ENCODE measurements at places on chromosomes 7 and 10.

DNA sequence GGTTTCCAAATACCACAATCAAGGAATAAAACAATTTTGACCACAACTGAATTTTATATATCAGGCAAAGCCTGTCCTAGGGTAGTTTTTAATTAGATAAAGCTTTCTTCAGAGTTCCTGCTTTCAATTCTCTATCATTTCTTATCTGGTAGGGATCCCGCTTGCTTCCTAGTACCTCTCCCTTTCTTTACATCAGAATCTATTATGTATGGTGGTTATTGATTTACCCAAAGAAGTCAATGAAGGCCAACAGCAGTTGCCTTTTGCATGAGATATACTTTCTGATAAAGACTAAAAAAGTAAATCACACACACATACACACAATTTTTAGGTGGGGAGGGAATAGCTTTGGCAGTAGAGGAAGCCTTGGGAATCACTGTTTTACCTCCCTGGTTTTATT, 70.7 kb downstream of the HDAC9 start:
- DNase-seq, result no peak

DNA sequence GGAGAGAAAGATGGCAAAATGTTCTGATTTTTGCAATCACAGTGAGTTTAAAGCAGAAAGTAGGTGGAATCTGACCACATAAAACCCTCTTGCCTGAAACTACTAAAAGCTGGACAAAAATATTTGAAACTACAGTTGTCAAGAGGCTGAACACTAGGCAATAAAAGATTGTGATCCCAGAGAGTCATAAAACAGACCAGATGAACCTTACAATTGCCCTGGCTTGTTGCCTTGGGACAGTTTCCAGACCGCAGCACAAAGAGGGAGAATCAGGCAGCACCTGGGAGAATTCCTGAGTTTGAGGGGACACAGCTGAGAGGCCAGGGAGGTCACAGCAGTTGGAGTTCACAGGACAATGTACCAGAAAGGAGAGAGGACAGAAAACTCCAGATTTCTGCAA, 107.3 kb upstream of the NANOS1 start:
- no peak for DNase-seq

DNA sequence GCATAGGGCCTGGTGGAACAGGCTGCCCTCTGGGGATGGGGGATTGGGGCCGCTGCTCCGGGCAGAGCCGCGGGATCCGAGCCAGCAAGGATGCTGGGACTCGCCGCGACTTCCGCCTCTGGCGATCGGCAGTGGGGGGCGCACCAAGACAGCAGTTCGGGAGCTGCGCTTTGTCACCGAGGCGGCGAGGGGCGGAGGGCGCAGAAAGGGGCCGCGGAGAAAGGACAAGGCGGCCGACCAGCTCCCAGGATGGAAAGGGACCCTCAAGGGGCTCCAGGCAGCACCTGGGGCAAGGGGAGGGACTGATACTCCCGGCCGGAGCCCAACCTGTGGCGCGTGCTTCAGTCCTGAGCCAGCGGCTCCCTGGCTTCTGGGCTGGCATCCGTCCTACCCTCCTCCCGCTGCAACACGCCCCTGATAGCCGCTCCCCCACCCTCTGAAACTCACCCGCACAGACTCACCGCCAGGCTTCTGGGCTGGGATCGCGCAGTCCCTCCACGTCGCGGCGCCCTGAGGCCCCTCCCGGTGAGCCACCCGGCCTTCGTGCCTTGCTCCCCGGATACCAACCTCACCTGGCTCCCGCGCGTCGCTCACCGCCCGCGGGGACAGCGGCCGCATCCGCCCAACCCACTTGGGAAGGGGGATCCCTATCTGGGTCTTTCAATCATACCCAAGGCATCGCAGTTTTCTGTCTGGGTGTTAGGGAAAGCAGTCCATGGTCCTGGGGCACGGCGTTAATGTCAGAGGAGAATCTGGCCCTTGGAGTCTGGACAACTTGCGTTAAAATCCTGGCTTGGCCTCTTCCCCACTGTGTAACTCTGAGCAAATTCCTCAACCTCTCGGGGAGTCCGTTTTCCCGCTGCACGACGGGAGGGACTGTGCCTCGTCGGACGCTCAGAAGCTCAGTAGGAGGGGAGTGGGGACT, 7.0 kb upstream of the EVX1 start:
- DNase-seq, result peak; percentile 32

GRCh38 chr7:8561449-8561848, 128.0 kb downstream of the NXPH1 start:
- DNase-seq, result no peak

GRCh38 chr10:89384474-89385340, 6.9 kb downstream of the IFIT1B start:
- no peak for DNase-seq

DNA sequence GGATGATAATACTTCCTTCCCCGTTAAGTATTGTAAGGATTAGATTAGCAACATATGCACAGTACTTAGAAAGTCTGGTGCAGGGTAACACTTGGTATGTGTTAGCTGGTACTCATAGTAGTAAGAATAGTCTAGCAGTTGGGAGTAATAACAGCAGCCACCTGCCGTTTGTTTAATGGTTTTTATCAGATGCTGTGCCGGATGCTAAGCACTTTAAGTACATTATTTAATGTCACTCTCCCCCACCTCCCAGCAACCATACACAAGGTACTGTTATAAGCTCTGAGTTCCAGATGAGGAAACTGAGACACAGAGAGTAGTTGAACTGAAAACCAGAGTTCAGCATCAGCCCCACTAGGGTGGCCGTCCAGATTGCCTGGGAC, 60.1 kb downstream of the ZMIZ1 start:
- peak; percentile 36 for DNase-seq

GRCh38 chr10:44341886-44342285, 43.0 kb downstream of the CXCL12 start:
- DNase-seq, result no peak

GRCh38 chr10:21516242-21517131, 9.0 kb downstream of the SKIDA1 start:
- DNase-seq, result peak; percentile 52

- no peak for DNase-seq
Measured at GRCh38 chr10:43386981-43387677, 15.7 kb downstream of the FXYD4 start.

DNA sequence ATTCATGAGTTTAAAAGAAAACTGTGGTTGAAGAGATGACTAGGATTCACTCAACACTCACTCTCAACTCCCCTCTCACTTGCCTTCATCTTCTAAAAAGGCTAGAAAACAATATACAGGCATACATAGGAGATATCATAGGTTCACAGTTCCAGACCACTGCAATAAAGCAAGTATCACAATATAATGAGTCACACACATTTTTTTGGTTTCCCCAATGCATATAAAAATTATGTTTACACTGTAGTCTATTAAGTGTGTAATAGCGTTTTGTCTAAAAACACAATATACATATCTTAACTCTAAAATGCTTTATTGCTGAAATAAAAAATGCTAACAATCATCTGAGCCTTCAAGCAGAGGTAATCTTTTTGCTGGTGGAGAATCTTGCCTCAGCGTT, 104.9 kb upstream of the PDE1C start:
- DNase-seq, result no peak

- DNase-seq, result no peak
Measured at GRCh38 chr7:149620961-149621360, 123.4 kb upstream of the ZNF746 start.

GRCh38 chr7:42108803-42109528, 128.0 kb downstream of the GLI3 start:
- DNase-seq, result no peak

DNA sequence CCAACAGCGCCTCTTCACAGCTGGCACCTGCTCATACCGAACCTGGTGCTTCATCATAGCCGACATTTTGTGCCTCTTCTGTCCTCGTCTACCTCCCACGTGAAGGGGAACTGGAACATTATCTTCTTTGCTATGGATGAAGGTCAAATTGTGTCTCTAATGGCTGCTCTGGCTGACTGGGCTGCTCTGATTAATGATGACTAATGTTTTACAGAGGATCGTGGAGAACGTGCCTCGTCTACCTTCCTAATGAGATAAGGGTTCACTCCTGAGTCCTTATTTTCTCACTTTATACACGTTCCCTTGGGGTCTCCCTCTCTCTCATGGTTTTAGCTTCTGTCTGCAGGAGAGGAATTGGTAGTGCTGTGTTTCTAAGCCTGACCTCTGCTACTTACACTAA, 420.3 kb downstream of the PHTF2 start:
- DNase-seq, result no peak

GRCh38 chr7:112383671-112384417, 66.4 kb upstream of the IFRD1 start:
- peak; percentile 33 for DNase-seq

DNA sequence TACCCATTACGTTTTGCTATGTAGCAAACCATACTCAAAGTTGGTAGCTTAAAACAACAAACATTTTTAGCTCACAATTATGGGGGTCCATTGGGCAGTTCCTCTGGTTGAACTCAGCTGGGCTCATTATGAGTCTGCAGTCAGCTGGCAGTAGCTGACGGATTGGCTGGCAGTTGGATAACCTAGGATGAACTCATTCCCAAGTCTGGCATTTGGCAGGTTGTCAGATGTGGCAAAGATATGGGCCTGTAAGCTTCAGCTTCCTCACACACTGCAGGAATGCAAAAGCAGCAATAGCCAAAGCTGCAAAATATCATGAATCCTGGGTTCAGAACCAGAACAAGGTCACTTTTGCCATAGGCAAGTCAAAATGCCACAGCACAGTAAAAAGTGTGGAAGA, 412.2 kb upstream of the SORCS1 start:
- DNase-seq, result peak; percentile 32

- no peak for DNase-seq
Measured at GRCh38 chr10:33542752-33543505, 208.5 kb upstream of the NRP1 start.

GRCh38 chr10:130542761-130543160, 406.6 kb downstream of the GLRX3 start:
- no peak for DNase-seq

- no peak for DNase-seq
Measured at GRCh38 chr10:35726846-35727245, 84.8 kb upstream of the FZD8 start.

GRCh38 chr7:141701489-141702046, 398 bp downstream of the DENND11 start:
- DNase-seq, result no peak

- DNase-seq, result no peak
Measured at GRCh38 chr7:135966341-135967043, 10.7 kb downstream of the MTPN start.

DNA sequence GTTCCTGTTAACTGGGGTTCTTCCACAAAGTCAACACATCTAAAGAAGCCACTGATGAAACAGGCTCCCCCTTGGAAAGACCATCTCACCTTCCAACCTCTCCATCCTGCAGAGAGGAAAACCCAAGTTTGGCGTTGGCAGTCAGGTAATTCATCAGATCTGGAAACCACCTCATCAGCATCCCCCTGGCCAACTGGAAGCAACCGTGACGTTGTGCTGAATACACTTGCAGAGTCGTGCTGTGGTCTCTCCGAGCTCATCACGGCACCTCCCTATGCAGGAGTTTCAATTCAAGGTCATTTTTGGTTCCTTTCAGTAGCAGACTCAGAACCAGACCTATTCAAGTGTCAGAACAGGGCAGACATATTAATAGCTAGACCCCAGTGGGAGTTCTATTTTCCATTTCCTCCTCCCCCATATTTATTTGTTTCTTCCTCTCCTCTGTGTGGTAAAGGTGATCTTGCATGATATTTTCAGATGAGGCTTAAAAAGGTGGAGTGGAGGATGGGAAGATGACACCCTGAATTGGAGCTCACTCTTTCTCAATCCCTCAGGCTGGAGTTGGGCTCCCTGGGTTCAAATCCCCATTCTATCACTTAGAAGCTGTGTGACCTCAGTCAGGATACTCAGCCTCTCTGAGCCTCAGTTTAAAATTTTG, 149.1 kb upstream of the ADO start:
- no peak for DNase-seq

DNA sequence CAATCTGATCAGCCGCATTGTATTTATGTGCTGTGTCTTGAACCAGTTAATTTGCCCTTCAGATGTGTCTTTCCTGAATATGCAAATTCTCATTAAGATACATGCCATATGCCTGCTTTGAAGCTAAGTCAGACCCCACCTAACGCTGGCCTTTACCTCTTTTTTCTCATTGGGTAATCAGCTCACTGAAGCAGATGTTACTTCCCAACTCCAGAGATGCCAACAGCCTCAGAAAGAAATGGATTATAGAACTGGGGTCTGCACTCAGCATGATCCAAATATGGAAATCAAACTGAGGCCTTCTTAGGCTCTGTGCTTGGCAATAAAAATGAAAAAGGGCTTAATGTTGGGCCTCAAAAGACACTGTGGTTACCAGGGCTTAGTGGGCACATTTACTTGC, 113.9 kb downstream of the FZD1 start:
- no peak for DNase-seq

- no peak for DNase-seq
Measured at GRCh38 chr7:24038993-24039392, 245.0 kb upstream of the NPY start.

GRCh38 chr10:87733081-87733480, 73.4 kb downstream of the PAPSS2 start:
- no peak for DNase-seq

DNA sequence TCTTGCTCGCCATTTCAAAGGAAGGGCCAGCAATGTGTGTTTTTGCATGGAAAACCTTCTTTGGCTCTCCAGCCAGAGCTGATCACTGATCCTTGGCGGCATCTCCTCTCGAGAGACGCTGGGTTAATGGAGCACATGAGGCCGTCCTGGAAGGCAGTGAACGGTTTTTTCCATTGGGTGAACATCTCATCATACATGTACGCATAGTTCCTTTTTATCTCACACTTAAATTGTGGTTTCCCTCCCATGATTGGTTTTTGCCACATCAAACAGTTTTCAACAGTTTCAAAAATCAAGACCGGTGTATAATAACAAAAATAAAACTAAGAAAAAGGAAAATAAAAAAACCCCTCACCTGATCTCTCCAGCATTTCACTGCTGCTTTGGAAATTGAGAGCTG, 276.4 kb downstream of the TCF7L2 start:
- no peak for DNase-seq

DNA sequence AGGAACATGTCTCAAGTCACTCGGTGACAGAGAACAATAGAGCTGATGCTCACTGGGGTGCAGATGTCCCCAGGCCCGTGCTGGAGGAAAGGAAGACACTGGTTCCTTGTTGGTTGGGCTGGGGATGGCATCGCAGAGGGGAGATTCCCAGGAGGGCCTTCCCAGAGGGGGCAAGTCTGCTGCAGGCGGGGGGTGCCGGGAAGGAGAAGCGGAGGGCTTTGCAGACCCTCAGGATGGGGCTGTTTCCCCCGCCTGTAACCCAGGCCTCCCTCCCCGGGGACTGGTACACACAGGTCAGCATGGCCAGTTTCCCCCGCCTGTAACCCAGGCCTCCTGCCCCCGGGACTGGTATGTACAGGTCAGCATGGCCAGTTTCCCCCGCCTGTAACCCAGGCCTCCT, 283.8 kb downstream of the DNAJB6 start:
- DNase-seq, result no peak

DNA sequence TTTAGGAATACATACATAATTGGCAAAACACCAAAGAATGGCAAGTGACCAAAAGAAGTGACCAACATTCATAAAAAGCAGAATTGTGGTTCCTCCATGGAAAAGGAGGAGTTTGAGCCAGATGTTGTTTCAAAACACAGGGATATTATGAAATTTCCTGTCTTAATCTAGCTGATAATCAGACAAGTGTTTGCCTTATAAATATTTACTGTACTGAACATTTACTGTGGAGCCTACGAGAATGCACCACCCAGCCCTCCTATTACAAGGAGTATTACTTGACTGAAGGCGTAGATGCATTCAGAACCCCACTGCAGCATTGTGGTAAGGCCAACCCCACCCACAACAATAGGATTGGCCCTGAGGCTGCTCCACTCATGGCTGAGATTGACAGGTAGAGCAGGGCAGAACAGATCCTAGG, 118.9 kb downstream of the AKR1D1 start:
- no peak for DNase-seq

GRCh38 chr10:93622942-93623341, 10.6 kb downstream of the PDE6C start:
- DNase-seq, result no peak
